NCI-H2107 (cell line): ENCODE measurements at places on chromosomes 12 and 14.

DNA sequence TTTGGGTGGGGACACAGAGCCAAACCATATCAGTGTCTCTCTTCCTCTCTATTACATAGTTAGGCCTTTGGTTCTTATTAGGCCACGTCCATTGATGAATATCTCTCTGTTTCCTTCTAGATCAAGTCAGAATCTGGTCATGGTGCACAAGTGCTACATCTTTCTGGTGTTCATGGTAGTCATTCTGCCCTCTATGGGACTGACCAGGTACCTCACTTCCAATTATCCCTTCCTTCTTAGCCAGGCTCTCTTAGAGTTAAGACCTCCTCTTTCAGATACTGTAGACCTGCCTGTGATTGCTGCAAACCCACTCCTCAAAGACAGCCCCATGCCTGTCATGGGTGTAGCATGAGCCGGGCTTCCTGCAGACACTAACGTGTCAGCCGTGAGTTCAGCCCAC lies 25.2 kb downstream of the NGB start:
- DNase-seq: no peak

DNA sequence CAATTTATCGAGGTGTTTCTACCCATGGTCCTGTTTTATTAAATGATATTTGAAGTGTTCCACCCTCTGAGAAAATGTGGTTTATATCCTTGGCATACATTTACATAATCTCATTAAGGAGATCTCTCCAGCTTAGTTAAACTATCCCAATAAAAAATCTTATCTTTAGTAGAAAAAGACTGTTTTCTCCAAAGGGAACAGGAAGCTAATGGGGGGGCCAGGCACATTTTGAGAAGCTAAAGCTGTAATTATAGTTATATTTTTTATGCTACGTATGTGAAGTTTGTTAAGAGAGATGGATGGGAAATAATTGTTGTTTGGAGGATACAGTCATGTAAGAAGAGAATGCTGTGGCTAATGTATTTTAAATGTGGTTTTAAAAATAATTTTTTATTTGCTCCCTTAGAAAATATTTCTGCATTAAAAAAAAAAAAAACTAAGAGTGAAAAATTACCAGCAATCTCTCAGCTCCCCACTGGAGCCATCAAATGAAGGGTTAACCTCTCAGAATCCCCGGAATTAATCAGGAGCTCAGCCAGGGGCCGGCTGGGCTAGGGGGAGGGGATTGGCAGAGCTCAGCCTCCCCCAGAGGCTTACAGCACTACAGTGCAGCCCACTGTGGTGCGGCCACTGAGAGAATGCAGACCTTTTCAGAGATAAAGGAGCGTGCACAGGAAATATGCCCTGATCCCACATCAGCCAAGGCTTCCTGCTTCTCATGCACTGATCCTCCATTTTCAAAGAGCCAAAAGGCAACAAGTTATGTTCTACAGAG lies 185.8 kb downstream of the EGLN3 start:
- DNase-seq: no peak

DNA sequence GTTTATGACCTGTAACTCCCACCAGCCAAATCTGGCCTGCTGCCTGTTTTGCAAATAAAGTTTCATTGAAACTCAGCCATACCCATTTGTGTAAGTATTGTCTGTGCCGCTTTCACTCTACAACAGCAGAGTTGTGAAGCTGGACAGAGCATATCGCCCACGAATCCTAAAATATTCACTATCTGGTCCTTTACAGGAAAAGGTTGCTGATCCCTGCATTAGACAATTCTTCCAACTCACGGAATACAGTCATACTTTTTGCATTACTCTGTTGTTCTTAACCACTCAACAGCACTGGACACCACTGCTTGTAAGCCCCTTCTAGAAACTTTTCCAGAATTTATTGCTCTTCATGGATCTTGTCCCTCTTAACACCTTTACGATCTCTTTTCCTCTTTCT lies 435.4 kb downstream of the EGLN3 start:
- DNase-seq: no peak

DNA sequence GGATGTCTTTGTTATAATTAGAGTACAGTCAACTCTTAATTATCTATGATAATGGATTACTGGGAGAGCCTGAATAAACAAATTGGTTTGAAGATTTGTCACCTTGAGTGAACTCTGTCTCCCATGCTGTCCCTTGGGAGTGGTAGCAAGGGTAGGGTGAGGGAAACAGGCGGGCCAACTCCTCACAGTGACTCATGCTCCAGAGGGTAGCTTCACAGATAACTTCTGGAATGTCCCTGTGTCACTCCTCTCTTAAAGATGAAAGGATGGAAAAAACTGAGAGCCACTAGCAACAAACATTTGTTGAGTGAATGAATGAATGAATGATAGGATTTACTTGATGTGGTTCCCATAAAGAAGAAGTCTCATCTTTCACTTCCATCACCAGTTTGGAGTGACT lies 53.5 kb downstream of the RASSF9 start:
- DNase-seq: no peak

DNA sequence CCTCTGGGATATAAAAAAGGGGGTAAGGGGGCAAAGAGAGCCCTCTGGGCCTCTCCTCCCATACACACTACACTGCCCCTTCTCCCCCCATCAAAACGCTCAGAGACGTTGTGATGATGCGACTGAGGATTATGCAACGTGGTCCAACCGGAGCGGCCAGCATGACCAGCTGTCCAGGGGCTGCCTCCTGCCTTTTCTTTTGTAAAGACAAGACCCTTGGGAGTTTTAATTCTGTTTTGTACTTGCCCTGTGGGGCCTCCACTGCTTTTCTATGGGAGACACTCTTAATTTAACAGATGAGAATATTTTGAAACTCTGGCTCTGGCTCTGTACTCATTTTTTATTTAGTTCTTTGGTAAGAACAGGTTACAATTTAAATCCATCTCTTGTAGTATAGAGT lies 7.2 kb downstream of the MBD6 start:
- DNase-seq: no peak

DNA sequence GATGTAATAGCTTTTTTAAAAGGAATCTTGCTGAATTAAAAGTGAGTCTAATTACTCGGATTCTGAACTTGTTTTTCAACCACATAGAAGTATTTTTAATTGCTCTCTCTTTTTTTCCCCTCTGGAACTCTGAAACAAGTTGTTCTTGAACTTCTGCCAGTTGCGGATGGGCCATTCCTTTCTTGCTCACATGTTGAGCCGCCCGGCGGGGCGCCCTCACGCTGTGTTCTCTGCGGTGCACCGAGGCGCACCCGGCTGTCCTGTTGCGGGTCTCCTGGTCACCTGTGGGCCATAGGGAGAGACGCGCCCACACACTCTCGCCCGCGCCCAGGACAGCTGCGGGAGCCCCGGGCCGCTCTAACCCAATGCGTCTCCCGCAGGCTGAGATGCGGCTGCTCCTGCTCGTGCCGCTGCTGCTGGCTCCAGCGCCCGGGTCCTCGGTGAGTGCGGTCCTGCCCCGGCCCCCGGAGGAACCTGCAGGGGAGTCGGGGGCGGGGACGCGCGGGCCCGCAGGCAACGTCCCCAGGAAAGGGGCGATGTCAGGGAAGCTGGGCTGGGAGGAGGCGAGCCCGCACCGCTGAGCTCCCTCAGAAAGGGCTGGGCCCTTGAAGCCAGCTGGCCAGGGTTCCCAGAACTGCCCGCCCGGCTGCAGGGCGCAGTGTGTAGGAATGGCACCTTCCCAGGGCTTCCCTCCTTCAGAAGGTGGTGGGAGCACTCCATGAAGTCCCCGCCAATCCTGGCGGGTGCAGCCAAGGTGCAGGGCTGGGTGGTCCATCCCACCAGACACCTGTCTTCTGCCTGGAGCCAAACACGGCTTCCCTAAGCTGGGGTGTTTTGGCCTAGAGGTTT lies 2.3 kb downstream of the PAPLN start:
- DNase-seq: no peak

DNA sequence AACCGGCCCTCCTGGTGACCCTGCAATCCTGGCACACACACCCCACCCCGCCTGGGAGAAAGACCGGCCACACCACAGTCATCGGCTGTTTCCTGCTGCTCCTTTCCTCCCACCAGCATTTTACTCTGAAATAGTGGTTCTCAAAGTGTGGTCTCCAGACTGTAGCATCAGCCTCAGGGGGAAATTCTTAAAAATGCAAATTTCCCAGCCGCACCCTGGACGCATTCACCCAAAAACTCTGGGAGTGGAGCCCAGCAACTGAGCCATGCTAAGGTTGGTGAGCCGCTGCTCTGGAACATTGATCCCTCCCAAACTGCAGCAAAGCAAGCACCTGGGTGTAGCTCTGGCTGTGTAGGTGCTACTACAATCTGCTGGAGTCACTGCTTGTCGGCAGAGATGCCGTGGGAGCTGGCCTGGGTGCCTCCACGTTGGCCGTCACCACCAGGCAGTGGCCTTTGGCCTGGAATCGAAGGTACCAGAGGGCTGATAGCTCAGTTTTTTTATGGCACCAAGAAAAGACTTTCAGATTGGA lies 38.4 kb upstream of the BCL2L14 start:
- DNase-seq: no peak

DNA sequence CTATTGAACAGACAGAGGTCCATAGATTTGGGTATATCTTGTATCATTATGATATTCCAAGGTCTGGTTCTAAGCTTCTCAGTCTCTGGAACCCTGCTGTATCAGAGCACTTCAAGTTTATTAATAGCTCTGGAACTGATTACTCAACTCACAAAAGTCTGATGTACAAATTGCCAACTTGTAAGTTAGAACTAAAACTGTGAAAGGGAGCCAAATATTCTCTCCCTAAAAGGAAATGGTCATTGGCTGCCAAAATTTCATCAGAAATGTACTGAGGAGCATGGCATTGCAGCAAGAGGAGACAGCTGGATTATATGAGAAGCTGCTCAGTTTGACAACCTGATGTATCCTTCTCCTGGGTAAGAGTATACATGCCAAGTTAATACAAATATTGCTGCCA lies 828.8 kb upstream of the SEL1L start:
- DNase-seq: no peak

- DNase-seq: no peak
Measured at GRCh38 chr12:31018106-31018789, 55.4 kb upstream of the DDX11 start.

- no peak for DNase-seq
Measured at GRCh38 chr12:109827566-109828550, 5.3 kb downstream of the TRPV4 start.

- DNase-seq: no peak
Measured at GRCh38 chr12:14886271-14886670, 617 bp upstream of the MGP start.

DNA sequence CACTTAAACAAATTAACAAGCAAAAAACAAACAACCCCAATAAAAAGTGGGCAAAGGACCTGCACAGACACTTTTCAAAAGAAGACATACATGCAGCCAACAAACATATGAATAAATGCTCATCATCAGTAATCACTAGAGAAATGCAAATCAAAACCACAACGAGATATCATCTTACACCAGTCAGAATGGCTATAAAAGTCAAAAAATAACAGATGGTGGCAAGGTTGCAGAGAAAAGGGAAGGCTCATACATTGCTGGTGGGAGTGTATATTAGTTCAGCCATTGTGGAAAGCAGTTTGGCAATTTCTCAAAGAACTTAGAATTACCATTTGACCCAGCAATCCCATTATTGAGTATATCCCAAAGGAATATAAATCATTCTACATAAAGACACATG lies 34.6 kb upstream of the NT5DC3 start:
- DNase-seq: no peak

DNA sequence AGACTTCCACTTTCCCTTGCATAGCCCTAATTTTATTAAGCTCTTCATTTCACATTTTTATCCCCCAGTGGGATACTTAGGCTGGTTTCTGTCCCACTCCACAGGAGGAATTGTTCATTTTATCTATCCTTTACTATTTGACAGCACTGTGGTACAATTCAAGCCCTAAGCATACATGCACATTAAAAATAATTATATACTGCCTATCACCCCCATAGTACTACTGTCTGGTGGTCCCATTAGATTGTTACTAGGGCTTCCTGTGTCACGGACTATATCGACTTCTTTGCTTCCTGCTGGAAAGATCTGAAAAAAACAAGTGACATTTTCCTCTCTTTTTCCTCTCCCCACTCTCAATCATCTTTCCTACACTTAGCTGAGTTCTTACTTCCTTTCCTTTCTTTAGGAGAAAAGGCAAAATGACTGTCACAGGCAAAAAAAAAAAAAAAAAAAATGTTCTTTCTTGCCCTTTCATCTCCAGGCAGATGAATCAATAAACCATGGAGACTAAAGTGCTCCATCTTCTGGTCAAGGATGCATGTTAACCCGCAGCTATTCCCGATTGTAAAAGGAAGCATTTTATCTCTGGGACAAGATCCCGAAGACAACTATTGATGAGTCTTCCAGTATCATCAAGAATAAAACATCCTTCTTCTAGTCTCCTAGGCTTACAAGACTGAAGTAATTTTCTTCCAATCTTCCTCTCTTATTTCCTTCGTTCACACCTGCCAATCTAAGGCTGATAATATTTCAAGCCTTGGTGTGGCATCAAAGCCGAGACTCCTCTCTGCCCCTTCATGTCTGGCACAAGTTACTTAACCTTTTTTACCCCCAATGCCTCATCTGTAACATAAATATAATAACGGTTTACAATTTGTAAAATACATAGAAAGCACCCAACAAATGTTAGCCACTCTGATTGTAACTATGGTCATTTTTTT lies 94.4 kb upstream of the PLEKHG7 start:
- DNase-seq: no peak

- DNase-seq: peak; percentile 26
Measured at GRCh38 chr14:63986789-63987533, 134.2 kb downstream of the SYNE2 start.

- DNase-seq: no peak
Measured at GRCh38 chr12:91009319-91009950, 4.7 kb upstream of the EPYC start.

GRCh38 chr12:78530100-78530765 lies 334.3 kb upstream of the SYT1 start:
- peak; percentile 5 for DNase-seq

DNA sequence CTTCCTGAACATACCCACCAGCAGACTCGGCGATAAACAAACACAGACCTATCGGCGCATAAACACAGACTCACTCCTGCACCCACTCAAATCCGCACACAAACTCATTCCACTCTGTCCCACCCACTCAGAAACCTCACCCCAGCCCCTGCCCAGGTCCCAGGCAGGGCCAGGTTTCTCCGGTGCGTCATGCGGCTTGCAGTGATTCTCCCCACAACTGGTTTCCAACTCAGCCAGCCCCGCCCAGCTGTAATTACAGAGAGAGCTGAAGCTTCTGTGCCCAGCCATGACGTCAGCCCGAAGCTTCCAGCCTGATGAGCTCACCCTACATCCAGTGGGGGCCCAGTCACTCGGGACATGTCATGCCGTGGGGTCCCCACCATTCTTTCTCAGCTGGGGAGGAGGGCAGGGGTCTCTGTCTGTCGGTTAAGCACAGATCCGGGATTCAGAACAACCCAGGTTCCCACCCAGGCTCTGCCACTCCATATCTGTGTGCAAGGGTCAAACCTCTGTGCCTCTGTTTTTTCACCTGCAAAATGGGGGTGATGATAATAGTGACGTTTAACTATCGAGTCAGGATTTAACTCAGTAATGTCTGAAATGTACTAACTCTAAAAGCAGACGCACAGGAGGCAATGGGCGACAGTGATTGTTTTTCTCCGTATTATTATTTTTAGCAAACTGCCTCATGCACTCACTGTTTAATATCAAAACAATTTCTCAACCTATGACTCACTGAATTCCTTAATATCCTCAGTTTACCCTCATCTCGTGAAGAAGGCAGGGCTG lies 2.3 kb upstream of the HSPB8 start:
- peak; percentile 42 for DNase-seq

- DNase-seq: no peak
Measured at GRCh38 chr12:13436696-13437391, 240.3 kb downstream of the EMP1 start.
